ENCODE measurements at places on chromosomes 11 and 22.

GRCh38 chr11:72579816-72580641 lies 94.2 kb downstream of the PDE2A start:
- DNase-seq: no peak

- peak; percentile 17 for DNase-seq
Measured at GRCh38 chr11:86388198-86388597, 13.5 kb downstream of the CCDC81 start.

- no peak for DNase-seq
Measured at GRCh38 chr11:120182372-120182771, 28.5 kb upstream of the OAF start.

DNA sequence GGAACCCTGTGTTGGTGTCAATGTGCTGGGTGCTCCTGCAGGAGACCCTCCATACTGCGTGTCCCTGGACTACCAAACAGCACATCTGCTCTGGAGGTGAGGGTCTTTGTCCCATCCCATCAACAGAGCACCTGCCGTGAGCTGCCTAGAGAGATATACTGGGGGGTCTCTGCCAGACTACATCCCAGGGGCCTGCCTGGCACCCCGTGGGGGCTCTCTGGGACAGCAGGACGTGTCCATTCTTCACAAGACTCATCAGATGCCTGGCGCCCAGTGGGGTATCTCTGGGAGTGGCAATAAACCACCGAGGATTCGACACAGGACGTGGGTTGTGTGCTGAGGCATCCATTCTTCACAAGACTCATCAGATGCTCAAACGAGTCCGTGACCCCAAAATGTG lies 42.7 kb downstream of the SHANK2 start:
- no peak for DNase-seq

- no peak for DNase-seq
Measured at GRCh38 chr11:47464483-47464882, 15.5 kb upstream of the RAPSN start.

DNA sequence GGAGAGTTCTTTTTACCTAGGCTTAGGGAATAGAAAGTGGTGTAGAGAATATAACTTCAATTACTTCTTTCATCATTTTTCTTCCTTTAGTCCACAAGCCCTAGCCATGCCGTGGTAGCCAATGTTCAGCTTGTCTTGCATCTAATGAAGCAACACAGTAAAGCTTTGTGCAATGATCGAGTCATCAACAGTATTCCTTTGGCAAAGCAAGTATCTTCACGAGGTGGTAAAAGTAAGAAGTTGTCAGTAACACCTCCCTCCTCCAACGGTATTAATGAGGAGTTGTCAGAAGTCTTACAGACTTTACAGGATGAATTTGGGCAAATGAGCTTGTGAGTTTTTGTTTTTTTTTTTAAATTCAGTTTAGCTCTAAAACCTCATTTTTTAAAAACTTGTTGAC lies 37.4 kb downstream of the CEP57 start:
- DNase-seq: no peak

DNA sequence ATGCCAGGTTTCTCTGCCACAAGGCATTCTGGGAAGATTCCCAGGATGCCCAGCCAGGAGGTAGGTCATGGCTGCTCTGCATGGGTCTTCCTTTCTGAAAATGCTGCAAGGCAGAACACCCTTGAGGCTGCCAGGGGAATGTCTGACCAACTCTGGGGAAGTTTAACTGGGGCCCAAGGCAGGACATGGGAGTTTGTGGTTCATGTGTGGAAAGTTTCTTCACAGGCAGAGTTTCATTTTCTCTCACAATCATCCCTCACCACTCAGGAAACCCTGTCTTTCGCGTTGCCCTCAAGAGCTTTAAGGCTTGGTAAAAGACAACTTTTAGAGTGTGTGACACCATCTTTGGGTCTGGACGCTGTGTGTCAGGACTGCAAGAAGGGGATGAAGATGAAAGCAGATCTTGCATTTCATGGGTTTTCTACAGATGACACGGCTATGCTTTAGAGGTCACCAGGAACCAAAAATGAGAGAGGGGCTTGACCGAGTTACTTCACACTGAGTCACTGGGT lies 133.5 kb downstream of the CD44 start:
- no peak for DNase-seq

- no peak for DNase-seq
Measured at GRCh38 chr11:100562128-100562527, 125.0 kb upstream of the ARHGAP42 start.

DNA sequence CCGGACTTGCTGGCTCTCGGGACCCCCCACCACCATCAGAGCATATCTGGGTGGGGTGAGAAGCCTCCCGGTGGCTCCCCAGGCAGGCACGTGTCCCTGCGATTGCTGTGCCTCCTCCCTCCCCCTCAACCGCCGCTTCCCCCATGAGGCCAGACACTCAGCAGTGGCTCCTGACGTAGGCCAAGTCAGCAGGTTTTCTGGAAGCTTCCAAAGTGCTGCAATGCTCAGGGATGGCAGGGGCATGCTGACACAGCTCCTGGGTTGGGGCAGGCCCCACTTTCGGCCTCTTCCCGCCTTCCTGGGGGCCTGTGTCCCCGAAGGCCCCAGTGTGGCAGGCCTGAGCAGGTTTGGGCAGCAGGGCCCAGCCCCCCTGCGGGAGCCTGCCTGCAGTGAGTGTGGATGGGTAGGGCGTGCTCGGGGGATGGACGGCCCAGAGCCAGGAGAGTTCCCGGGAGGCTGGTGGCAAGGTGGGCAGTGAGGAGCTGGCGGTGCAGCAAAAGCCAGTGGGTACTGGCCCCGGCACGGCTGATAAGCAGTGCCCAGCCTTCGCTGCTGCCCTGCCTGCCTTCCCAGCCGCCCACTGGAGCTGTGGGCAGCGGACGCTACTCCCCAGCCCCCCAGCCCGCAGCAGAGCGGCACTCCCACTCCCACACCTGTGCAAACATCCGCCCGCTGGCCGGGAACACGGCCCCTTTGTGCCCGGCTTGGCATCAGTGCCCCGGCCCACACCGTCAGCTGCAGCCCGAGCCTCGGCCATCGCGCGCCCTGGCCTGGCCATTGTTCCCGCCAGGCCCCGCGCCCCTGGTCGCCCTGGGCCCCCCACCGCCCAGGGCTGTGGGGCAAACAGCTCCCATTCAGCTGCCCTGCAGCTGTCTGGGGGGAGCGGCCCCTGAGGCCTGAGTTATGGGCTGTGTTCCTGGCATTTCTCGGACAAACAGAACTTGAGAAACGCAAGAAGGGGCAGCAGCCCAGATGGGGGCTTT lies 125.0 kb downstream of the KCNQ1OT1 start:
- DNase-seq: no peak

DNA sequence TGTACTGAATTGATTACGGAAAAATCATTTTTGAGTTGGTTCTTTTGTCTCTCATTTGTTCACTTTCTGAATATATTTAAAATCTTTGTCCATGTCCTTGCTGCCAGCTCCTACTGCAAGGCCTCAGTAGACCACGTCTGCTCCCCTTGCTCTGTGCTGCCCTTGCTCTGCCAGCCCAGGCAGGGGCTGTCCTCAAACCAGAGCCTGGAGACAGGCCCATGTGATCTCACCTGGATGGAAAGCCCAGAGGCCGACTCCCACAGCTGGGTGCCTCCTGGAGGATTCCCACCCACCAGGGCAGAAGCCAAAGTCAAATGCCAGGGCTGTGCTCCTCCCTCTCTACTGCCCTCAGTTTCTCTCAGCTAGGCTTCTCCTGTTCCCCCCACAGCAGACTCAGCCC lies 141.8 kb downstream of the NTM start:
- DNase-seq: no peak

GRCh38 chr11:66841861-66842260 lies 1.4 kb upstream of the RCE1 start:
- no peak for DNase-seq

- DNase-seq: no peak
Measured at GRCh38 chr11:76767659-76768058, 15.5 kb upstream of the TSKU start.

DNA sequence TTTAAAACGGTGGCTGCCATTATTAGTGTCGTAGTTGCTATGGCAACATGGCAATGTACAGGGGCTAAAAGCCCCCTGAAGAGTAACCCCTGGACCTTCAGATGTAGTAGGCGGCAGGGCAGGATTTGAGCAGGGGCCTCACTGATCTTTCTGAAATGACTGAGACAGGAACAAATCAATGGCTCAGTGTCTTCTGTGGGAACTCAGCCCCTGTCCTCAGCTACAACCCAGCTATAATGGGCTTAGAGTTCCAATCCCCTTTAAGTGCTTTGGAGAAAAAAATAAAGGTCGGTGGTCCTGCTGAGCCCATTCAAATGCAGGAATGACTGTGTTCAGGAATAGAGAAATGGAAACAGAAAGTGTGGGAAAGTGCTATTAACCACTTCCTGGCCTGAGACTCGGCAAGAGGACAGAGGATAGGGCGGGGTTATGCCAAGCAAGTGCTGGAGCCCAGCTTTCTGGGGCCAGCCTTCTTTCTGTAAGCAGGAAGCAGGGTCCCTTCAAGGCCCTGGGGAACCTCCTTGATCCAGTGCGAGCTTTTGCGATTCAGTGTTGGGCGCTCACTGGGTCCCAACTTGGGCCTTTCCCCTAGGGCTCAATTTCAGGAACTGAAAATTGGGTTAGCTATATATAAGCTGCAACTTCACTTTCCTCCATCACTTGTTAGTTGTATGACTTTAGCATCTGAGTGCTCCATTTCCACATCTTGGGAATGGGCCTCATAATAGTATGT lies 6.1 kb upstream of the CD82 start:
- peak; percentile 65 for DNase-seq

DNA sequence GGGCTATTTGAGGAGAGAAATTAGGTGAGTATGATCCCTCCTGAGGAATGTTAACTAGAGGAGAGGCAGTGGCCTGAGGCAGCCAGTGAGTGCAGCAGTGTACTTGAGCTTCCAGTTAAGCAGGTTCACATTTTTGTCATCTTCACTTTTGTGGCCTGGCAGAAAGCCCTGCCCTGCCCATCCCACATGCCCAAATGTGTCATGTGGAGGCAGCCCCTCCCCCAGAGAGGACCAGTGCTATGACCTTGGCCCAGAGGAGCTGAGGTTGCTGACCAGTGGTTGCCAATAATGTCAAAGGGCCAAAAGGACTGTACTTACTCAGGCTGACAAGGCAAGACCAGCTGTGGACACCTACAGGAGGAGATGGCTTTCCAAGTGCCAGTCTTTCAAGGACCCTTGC lies 17.6 kb upstream of the GRK2 start:
- DNase-seq: peak; percentile 45

DNA sequence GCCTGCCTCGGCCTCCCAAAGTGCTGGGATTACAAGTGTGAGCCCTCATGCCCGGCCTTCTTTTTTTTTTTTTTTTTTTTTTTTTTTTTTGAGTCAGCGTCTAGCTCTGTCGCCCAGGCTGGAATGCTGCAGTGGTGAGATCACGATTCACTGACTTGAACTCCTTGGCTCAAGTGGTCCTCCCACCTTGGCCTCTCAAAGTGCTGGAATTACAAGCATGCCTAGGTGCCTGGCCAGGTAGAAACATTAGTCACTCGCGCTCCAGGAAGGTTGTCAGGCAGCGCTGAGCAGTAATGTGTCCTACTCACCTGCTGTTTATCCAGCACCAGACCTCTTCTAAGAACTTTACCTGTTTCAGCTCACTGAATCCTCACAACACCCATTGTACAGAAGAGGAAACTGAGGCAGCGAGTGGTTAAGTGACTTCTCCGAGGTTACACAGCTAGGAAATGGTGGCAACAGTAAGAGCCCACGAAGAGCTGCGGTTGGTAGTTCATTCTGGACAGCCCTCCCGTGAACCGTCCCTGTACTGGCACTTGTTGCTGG lies 496 bp upstream of the CST6 start:
- peak; percentile 60 for DNase-seq

DNA sequence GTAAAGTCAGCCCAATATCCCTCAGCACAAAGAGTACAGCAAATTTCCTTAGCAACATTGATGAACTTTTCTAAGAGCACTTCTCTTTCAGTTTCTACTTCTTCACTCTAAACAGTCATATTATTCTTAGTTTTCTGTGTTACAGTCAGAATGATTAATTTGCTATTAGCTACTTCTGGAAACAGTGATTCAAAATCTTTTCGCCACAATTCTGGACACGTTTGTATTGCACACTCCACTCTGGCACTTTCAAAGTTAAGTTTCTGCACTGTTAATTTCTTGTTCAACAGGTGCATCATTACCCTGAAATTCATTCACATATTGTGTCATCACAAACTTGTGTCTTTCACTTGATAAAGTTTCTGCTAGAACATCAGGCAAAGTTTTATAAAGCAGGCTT lies 22.5 kb downstream of the ABTB2 start:
- no peak for DNase-seq

DNA sequence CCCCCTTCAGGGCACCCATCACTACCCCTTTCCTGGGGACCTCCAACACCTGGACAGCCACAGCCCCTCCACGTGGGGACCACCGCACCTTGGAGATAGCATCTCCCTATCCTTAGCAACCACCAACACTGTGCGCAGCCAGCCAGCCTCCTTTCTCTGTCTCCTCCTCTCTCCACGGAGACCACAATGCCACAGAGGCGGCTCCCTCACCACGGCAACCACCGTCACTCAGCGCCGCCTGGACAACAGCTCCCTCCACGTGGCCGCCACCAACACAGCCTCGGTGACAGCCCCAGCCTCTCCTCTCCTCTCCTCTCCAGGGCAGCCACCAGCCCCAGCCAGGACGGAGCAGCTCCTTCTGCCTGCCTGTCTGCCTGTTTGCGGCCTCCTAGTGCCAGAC lies 10.5 kb downstream of the ELFN2 start:
- no peak for DNase-seq

DNA sequence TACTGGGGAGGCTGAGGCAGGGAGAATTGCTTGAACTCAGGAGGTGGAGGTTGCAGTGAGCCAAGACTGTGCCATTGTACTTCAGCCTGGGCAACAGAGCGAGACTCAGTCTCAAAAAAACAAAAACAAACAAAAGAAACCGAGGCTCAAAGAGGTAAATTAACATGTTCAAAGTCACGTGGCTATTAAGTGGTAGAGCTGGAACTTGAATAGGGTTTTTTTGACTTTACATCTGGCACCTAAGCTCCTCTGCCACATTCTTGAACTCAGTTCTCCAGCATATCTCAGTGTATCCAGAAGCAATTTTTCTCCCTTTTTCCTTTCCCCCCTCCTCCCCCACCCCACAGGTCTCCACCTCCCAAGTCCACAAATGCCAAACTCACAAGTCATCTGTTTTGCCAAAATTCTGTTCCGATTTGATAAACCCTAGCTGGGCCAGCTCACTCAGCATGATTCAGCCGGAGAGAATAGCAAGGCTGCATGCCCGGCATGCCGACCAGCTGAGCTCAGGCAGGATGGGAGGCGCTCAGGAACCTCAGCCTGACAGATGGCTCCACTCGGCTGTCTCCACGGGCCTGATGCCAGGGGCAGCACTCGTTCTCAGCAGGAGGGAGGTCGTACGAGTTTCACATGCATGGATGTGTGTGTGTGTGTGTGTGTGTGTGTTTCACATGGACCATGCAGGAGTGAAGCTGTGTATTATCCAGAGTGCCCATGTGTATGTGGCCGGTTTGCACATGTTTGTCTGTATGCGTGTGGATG lies 63.2 kb upstream of the RRAS2 start:
- DNase-seq: peak; percentile 82

DNA sequence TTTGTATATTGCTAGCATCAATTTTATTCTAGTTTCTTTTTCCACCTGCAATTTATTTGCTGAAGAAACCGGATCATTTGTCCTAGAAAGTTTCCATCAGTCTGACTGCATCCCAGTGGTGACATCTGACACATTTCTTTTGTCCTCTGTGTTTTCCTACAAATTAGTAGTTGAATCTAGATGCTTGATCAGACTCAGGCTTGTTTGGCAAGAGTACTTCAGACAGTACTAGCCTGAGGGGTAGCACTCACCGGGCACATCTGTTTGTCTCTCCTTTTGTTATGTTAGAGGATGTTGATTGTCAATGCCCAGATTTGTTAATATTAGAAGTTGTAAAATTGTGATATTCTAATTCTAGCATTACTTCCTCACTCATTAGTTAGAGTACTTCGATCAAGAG lies 204.8 kb downstream of the SWAP70 start:
- DNase-seq: no peak

GRCh38 chr22:36999463-36999862 lies 19.8 kb downstream of the TST start:
- no peak for DNase-seq
